ENCODE measurements at places on chromosomes 16 and 17.
A peak's percentile ranks its signal among the peaks of the same experiment; 100 is the strongest.

- DNase-seq: no peak
Observed at GRCh38 chr17:61400066-61400716, 548 bp downstream of the TBX2 start.

- DNase-seq: no peak
Observed at GRCh38 chr16:35298460-35299243, 1839.2 kb downstream of the TP53TG3F start.

DNA sequence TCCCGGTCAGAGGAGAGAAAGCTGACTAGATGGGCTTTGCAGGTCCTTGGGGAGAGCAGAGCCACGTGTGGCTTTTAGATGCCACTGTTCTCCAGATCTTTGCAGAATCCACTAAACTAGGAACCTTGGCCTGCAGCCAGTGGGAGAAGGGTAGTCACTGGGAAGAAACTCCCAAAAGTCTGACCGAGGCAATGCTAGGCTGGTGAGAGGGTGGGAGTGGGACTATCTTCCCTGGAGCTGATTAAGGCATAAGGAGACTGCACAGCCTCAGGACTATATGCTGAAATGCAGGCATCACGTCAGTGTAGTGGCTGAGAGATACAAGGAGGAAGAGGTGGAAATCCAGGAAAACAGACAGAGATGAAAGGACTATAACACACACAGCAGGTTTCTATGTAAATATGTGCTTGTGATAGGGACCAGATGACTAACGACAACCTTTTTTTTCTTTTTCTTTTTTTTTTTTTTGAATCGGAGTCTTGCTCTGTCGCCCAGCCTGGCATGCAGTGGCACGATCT is 2.2 kb upstream of the GSDMA start:
- no peak for DNase-seq

GRCh38 chr16:86740298-86740697 is 161.9 kb downstream of the FOXL1 start:
- no peak for DNase-seq

DNA sequence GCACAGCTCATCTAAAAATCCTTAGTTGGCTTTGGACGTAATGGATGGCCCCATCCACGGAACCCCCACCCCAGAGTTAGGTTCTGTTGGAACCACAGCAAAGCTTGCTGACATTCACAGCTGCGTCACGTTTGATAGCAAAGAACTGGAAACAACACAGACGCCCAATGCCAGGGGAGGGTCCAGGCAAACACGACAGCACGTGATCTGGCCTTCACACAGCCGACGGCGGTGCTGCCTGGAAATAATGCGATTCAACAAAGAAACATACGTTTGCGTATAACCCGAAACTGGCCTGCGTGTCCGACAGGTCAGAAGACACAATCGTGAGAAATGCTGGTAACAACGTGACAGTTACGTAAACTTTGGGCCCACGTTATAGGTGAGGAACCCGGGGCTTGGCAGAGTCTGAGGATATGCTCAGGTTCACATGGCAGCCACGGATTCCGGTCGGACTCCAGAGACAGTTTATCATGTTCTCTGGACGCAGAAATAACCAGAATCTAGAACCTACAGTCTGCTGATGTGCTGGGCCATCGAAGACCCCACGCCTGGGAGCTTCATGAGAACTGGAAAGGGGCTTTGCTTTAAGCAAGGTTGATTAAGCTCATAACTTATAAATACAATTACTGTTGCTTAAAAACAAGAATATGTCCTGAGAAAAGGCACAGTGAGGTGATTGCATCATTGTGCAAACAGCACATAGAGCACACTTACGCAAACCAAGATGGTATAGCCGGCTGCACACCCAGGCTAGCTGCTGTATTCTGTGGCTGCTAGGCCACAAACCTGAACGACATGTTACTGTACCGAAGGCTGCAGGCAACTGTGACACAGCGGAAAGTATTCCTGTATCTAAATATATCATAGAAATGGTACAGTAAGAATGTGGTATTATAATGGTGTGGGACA is 70.4 kb downstream of the RPH3AL start:
- DNase-seq: no peak

- peak; percentile 56 for DNase-seq
Observed at GRCh38 chr17:38735161-38735997, 5.2 kb downstream of the CISD3 start.

DNA sequence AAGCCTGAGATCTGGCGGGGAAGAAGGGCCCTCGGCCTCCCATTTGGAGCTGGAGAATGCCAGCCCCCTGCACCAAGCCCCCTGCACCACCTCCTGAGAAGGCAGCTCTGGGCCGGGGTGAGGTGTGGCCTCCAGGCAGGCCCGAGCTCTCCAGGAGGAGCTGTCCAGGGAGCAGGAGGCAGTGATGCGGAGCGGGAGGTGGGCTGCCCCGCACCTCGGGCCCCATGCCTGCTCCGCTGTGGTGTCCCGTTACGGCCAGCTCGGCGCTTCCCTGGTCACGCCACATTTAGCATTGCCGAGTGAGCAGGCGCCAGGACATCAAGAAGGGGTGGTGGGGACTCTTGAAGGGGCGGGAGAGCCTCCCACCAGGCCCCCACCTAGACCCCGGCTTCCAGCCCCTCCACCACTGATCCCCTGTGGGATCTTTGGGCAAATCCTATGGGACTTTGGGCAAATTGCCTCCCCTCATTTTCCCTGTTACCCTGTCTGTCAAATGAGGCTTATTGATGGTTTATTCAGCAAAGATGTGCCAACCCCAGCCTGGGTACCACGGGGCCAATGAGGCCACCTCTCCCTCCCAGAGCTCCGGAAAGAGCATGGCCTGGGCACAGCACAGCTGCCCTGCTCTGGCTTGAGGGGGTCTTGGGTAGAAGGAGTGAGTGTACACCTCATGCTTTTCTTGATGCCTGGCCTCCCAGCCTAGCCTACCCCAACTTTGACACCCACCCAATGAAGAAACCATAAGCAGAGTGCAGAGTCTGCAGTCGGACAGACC is 15.3 kb downstream of the FOXN1 start:
- no peak for DNase-seq

- peak; percentile 9 for DNase-seq
Observed at GRCh38 chr16:68447653-68448359, 502 bp downstream of the SMPD3 start.

DNA sequence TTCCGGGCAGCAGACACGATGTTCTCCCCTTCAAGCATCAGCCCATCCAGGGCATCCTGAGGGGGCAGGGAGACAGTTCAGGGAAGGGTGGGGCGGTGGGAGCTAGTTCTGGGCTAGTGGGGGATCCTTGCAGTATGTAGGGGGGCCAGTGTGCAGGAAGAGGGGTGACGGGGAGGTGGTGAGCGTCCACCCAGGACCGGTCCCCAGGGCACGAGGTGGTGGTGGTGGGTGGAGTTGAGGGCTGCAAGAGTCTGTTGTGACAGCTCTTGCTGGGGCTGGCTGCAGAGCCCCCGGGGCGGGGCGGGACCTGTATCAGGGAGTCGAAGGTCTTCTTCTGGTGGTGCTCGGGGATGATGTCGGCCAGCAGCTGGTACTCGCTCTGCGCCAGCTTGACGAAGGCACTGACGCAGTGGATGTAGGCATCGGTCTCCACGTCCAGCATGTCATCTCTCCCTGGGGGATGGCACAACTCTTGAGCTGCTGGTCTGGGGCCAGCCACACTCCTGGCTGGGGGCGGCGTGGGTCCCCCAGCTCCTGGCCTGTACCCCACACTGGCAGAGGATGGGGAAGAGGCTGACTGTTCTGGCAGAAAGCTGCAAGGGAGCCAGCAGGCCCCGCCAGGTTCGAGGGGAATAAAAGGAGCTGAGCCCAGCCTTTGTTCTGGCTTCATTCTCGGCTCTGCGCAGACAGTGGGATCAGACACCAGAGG is 10.0 kb downstream of the ZACN start:
- no peak for DNase-seq

DNA sequence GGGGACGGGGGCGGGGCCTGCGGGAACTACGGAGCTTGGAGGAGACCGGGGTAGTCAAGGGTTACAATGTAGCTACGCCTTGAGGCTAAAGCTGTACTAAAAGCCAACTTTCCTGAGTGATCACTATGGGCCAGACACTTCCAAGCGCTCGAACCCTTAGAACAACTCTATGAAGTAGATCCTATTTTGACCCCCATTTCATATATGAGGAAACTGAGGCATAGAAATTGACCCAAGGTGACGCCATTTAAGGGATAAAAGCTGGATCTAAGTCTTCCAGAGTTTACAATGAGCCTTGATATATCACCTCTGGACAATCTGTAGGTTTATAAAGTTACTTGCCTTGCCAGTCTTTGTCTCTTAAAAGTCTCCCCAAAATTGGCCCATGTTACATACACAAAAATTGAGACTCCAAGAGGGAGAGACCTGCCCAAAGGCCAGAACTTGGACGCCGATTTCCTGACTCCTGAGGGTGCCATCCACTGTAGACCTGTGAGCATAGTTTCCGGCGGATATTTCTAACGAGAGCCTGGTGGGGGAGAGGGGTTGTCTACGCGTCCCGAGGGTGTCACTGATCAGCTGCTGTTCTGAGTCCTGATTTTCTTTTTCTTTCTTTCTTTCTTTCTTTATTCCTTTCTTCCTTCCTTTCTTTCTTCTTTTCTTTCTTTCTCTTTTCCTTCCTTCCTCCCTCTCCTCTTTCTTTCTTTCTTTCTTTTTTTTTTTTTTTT is 555 bp upstream of the NCBP3 start:
- DNase-seq: no peak

GRCh38 chr16:22673421-22673831 is 140.5 kb upstream of the HS3ST2 start:
- no peak for DNase-seq

GRCh38 chr17:11742886-11743285 is 144.6 kb downstream of the DNAH9 start:
- no peak for DNase-seq

DNA sequence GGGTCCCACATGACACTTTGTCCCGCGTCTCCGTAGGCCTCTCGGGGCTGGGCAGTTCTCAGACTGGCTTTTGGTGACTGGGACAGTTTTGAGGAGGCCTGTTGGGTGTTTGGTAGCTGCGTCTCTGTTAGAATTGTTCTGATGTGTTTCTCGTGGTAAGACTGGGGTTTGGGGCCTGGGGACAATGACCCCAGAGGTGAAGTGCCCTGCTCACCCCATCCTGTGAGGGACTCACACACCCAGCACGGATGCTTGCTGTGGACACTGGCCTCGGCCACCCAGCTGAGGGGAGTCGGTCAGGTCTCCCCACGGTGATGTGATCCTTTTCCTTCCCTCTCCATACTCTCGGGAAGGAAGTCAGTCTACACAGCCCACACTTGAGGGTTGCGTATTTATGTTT is 50.3 kb downstream of the METRNL start:
- DNase-seq: no peak

GRCh38 chr17:61309362-61310256 is 90.0 kb upstream of the TBX2 start:
- DNase-seq: no peak

DNA sequence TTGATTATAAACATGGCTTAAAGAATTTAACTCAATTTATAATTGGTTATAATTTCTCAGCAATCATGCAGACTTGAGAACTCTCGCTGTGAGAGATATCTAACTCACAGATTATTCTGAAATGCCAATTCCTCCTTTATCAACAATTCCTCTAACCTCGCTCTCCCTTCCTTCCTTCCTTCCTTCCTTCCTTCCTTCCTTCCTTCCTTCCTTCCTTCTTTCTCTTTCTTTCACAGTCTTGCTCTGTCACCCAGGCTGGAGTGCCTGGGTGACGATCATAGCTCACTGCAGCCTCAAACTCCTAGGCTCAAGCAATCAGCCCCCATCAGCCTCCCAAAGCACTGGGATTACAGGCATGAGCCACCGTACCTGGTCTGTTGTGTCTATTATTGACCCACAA is 42.4 kb downstream of the CHD9 start:
- no peak for DNase-seq

GRCh38 chr16:89643769-89644300 is 13.7 kb downstream of the CHMP1A start:
- DNase-seq: no peak

GRCh38 chr17:5950878-5951277 is 119.3 kb upstream of the WSCD1 start:
- no peak for DNase-seq

- no peak for DNase-seq
Observed at GRCh38 chr16:3492356-3492755, 2.9 kb downstream of the C16orf90 start.

DNA sequence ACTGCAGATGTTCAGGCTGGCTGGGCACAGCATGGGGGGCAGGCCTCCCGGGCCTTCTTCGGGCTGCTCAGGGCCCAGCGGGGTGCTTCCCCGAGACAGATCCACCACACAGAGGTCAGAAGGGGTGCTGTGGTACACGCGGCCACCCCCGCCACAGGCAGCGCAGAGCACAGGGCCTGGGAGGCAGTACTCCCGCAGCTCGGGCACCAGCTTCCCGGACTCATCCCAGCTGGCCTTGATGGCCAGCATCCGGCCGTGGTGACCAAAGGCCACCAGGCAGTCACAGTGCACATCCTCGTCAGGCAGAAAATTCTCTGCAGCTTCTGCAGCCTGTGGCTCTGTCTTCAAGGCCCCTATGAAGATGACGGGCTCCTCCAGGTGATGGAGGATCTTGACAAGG is 1.9 kb downstream of the FAAP100 start:
- no peak for DNase-seq

GRCh38 chr17:2040219-2040827 is 1.5 kb upstream of the OVCA2 start:
- DNase-seq: no peak

GRCh38 chr16:68972013-68972412 is 128.7 kb downstream of the TANGO6 start:
- DNase-seq: no peak

DNA sequence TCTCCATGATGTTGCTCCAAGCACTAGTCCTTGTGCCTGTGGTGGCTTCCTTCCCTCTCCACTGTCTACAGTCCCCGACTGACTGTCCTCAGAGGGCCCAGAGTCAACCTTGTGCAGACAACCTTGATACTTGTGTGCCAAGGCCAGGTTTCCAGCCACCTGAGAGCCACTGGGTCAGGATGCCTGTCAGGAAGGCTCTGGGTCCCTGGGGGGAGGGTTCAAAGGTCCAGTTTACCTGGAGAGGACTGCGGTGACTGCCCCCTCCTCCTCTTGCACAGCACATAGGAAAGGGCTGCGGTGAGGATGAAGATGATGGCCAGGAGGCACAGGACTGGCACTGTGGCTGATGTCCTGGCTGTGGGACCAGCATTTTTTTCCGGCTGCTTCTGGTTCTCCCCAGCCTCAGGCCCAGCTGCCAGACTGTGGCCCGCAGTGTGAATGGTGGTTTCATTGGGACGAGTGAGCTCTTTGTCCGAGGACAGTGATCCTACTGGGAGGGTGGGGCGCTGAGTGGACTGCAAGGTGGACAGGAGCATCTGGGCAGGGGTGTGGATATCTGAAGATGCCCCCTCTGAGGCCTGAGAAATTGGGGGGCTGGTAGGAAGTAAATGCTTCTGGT is 3.7 kb downstream of the MED11 start:
- no peak for DNase-seq

GRCh38 chr17:73043686-73044581 is 48.6 kb downstream of the SLC39A11 start:
- no peak for DNase-seq

GRCh38 chr17:48755356-48755755 is 26.8 kb upstream of the HOXB13 start:
- DNase-seq: no peak

- no peak for DNase-seq
Observed at GRCh38 chr17:44930667-44931066, 15.4 kb upstream of the GFAP start.

- no peak for DNase-seq
Observed at GRCh38 chr16:1103636-1103980, 7.6 kb upstream of the C1QTNF8 start.

- DNase-seq: no peak
Observed at GRCh38 chr16:31505483-31505882, 2.7 kb downstream of the RUSF1 start.

- no peak for DNase-seq
Observed at GRCh38 chr16:14015948-14016347, 55.2 kb upstream of the MRTFB start.

- no peak for DNase-seq
Observed at GRCh38 chr16:66953462-66954096, 7.5 kb upstream of the CES3 start.
